ENCODE measurements at places on chromosomes 13 and 19. TPM values are rescaled to one million over a fixed set of nuclear protein-coding genes. Genes with fewer than 3 reads are reported as not detected.

Gene CALR3
- not detected for total RNA-seq

Gene PRX
- total RNA-seq = 2.3 TPM

Gene ZNF154
- total RNA-seq = not detected

Gene ZSCAN4
- total RNA-seq = not detected

Gene KLK2
- not detected for total RNA-seq

Gene SELENOV
- total RNA-seq = not detected

Gene ZNF534
- not detected for total RNA-seq

Gene LGALS7B
- not detected for total RNA-seq

Gene CEACAM7
- not detected for total RNA-seq

Gene AP2A1
- total RNA-seq = 74.4 TPM

Gene ZNF98
- not detected for total RNA-seq

Gene PRSS57
- not detected for total RNA-seq

Gene MYPOP
- total RNA-seq = 1.0 TPM

Gene NAPSA
- total RNA-seq = 0.12 TPM

Gene NLRP9
- not detected for total RNA-seq

Gene GFY
- not detected for total RNA-seq

Gene SRRM5
- 0.05 TPM for total RNA-seq

Gene KISS1R
- not detected for total RNA-seq

Gene LRRC25
- total RNA-seq = not detected

Gene ZNF610
- 4.5 TPM for total RNA-seq

Gene KLK11
- not detected for total RNA-seq

Gene RNF113B
- not detected for total RNA-seq

Gene MAMSTR
- total RNA-seq = 1.0 TPM

Gene FGF22
- total RNA-seq = not detected

Gene COMMD6
- total RNA-seq = 100 TPM

Gene C13orf46
- 0.10 TPM for total RNA-seq

Gene ATP4B
- not detected for total RNA-seq

Gene GPR12
- total RNA-seq = not detected

Gene SPTBN4
- total RNA-seq = 0.67 TPM

Gene ZNF823
- total RNA-seq = 10.1 TPM

Gene ADGRE2
- not detected for total RNA-seq

Gene NPAS1
- total RNA-seq = 0.37 TPM

Data from M059J (cell line).